ENCODE measurements at places on chromosomes 2 and 18.

DNA sequence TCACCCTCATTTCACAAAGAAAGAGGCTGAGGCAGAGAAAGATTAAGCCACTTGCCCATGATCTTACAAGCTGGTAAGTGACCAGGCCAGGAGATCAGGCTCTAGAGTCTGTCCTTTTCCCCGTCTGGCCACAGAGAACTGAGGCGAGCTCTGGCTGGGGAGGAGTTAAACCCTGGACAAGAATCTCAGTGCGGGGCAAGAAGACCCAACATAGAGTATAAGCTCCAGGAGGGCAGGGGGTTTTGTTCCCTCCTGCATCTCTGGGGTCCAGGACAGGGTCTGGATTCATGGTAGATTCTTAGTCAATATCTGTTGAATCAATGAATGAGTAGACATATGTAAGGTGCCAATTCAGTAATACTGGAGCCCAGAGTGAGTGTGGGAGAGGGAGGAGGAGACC is 12.9 kb upstream of the INPP5D start:
- DNase-seq, result no peak

DNA sequence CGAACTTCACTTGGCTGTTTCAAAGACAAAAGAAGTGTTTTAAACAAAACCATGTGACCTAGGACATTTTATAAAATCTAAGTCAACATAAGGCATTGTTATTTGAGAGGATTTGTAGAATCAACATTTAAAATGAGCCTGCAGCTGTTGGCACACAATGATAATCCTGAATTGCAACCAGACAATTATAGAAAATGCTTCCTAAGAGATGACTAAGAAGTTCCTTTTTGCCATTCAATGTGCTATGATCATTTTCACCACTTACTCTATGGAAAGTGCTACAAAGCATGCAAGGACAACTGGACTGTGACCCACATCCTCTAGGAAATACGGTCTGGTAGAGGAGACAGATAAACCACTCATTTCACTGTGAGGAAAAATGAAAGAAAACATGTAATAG is 246.4 kb downstream of the CDH20 start:
- DNase-seq, result no peak

DNA sequence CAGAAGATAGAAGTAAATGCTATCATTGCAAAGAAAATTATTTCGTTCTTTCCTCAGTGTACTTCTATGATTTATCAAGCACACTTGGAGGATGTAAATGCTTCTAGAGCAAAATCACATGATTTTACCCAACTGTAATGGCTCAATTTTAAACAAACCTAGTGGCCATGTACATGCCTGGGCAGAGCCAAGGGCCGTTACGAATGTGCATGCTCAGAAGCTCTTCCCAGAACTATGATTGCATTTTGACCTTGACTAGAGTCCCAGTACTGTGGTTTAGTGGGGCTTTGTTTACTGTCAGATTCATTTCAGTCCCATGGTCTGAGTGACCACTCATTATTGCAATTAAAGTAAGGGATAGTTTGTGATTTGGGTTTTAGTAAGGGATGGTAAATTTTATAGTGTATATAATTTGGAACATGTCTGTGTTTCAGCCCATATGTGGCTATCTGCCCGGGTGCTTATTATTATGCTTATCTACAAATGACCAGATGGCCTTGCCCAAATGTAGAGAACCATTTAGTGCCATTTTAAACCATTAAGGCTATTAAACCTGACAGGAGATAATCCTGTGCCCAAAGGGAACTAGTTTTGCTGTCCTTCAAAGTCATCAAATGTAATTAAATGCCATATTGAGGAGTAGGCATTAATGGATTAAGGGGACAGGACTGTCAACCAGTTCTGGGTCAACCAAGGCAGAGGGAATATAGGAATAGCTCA is 239.1 kb downstream of the ICOS start:
- DNase-seq, result no peak

DNA sequence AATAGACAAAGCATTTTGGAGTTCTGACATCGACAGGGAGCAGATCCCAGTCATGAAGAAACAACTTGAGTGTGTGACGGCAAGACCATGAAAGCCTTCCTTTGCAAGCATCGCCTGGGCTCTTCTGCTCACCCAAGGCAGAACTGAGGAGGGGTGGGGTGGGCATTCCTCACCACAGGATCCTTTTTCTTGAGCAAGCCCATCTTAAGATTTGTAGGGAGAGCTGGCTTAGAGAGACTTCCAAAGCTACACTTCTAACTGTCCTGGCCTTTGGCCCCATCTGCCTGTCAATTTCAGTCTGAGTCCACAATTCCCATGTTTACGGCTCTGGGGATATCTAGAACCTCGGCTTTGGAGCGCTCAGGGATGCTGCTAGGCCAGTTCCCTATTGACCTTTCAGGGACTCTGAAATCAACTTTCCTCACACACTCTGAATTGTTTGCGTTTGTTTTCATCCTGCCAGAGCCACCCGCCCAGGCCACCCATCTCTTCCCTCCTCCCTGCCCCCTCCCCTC is 3.7 kb downstream of the KLHL14 start:
- no peak for DNase-seq

- DNase-seq, result no peak
These were observed 66.4 kb downstream of the BABAM2 start for GRCh38 chr2:27956888-27957287.
